NCI-H774 (cell line): ENCODE measurements at places on chromosomes 12 and 14.

DNA sequence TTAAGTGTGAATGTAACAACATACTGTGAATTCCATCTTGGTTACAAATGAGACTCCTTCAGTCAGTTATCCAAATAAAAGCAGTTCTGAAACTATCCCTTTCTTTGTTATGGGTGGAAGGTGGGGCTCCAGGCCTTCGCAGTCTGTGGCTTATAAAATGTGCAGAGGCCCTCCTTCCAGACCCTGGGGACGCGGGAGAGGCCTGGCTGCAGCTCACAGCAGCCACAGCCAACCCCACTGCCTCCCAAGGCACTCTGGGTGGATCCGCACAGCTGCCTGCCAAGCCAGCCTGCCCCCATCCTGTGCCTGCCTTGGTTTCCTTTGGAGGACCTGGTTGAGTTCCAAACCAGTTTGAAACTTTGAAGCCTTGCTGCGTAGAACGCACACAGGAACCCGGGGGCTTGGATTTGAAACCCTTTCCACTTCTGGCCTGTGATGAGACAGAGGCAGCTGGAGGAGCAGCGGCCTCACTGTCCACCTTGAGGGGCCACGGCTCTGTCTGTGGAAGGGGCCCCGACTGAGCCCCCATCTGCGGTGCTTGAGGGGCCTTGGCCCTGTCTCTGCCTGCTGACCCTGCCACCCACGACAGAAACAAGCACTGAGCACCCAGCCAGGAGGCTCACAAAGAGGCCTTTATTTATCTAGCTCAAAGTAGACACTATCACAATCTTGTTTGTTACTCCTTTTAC lies 30.4 kb downstream of the CCNK start:
- no peak for DNase-seq

DNA sequence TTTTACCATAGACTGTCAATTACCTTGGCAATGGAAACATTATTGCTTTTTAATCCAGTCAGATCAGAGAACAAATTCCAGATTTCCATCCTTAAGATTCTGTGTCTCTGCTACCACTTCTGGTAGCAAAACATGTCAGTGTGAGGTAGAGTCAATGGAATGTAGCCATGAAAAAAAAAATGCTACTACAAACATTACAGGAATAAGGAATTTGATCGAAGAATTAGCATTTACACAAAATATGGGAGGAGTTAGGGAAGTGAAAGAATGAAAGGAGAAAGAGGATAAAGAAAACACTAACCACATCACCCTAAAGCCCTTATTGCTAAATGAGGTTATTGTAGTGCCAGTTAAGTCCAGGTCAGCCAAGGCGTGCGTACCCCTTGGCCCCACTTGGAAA lies 9.2 kb downstream of the MED21 start:
- no peak for DNase-seq

DNA sequence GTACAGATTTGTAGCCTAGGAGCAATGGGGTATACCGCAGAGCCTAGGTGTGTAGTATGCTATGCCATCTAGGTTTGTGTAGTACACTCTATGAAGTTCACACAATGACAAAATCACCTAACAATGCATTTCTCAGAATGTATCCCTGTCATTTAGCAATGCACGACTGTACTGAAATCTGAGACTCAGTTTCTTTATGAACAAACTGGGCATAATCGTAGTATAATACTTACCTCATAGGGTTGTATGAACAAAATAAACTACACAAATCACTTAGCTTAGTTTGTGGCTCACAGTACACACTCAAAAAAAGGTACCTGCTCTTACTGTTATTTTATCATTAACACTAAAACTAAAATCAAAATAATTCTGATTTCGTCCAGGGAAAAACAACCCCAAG lies 6.9 kb upstream of the PRKAG1 start:
- DNase-seq: no peak

GRCh38 chr14:95146079-95146771 lies 11.1 kb downstream of the DICER1 start:
- DNase-seq: no peak

GRCh38 chr12:107655281-107656065 lies 30.1 kb upstream of the PWP1 start:
- no peak for DNase-seq

DNA sequence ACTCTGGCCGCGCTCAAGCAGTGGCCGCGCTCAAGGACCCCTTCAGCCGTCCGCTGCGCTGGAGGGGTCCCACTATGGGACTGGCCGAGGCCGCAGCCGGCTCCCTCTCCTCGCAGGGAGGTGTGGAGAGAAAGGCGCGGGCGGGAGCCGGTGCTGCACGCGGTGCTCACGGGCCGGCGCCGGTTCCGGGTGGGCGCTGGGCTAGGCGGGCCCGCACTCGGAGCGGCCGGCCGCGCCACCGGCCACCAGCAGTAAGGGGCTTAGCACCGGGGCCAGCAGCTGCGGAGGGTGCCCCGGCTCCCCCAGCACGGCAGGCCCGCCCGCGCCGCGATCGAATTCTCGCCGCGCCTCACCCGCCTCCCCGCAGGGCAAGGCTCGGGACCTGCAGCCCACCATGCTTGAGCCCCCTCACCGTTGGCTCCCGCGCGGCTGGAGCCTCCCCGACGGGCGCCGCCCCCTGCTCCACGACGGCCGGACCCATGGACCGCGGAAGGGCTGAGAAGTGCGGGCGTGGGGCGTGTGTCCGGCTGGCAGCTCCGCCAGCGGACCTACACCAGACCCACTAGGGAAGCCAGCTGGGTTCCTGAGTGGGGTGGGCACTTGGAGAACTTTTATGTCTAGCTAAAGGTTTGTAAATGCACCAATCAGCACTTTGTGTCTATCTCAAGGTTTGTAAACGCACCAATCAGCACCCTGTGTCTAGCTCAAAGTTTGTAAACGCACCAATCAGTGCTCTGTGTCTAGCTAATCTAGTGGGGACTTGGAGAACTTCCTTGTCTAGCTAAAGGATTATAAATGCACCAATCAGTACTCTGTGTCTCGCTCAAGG lies 49.5 kb downstream of the KLHL28 start:
- DNase-seq: no peak

DNA sequence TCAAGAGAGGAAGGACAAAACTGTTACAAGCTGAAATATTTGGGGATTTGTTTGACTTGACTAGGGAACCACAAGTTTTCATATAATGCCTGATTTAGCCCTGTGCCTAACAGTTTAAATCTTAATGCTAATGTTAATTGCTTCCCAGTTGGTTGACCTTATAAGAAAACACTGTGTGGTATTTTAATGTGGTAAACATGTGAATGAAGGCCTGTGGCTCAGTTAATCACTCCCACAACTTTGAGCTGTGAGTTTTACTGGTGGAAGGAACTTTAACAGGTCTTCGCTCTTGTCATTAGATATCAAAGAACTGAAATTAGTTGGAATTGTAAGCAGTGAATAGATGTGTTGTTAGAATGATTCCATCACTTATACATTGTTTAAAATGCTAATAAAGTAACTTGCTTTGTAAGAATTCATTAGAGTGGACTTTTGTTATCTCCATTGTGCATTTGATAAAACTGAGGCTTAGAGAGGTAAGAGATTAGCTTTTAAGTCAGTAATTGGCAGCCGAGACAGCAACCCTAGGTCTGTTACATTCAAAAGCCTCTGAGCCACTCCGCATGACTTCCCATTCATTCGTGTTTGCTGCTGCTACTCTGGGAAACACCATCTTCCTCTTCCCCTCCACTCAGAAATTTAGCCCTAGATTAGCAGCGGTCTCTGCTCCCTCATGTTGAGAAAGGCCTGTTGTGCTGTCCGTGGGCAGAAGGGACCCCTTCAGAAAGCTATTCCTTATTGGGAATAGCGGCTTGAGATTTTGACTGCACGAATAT lies 1.0 kb upstream of the TBK1 start:
- DNase-seq: peak; percentile 28

- DNase-seq: no peak
These were observed 3.6 kb downstream of the FOXA1 start for GRCh38 chr14:37591311-37591940.

DNA sequence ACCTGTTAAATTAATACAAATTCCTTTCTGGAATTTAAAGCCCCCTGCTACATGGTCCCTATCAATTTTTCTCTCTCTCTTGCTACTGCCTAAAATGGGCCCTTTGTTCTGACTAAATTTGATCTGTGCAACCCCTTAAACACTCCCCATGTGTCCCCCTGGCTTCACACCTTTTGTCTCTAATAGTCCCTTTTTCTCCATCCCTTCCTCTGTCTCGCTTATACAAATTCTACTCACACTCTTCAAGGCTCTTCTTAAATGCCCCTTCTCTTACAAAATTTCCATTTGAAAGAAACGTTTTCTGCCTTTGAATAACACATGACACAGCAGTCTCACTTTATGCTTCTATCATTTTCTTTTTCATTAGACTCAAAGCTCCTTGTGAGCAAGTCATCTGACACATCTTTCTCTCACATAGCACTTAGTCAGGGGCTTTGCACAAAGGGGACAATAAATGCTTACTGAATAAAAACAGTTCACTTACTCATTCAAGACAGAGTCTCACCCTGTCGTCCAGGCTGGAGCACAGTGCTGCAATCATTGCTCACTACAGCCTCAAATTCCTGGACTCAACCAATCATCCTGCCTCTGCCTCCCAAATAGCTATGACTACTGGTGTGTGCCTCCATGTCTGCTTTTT lies 41.5 kb upstream of the NR2C1 start:
- no peak for DNase-seq

GRCh38 chr12:78628491-78629100 lies 236.0 kb upstream of the SYT1 start:
- no peak for DNase-seq

DNA sequence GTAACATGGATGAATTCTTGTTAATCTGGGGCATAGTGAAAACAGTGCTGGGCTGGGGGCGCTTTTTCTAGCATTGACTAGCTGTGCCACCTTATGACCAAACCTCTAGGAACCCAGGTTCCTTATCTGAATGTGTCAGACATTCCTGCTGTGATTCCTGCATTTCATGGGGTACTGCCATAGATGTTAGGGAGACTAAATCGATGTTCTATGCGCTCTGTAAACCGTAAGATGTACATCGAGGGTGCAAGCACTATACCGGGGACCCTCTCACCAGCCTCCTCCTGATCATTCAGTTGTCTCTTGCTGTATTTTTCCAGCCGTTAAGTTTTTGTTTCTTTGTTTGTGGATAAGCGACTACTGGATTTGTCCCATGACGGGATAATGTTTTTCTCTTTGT lies 170.9 kb upstream of the PARP11 start:
- DNase-seq: no peak

DNA sequence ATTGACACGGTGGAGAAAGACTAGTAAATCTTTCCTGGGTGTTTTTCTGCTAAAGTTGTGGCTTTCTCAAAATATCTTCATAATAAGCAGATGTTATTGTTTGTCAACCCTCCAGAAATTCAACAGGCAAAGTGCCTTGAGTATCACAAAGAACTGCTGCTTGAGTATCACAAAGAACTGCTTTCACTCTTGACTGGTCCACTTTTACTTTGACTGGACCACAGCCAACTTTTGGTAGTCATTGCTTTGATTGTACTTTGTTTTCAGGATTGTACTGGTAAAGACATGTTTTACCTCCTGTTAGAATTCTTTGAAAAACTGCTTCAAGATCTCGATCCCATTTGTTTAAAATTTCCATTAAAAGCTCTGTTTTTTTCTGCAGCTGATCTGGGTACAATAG lies 62.6 kb downstream of the PDZRN4 start:
- DNase-seq: no peak

- DNase-seq: no peak
These were observed 169.1 kb downstream of the RBM19 start for GRCh38 chr12:113796852-113797534.

DNA sequence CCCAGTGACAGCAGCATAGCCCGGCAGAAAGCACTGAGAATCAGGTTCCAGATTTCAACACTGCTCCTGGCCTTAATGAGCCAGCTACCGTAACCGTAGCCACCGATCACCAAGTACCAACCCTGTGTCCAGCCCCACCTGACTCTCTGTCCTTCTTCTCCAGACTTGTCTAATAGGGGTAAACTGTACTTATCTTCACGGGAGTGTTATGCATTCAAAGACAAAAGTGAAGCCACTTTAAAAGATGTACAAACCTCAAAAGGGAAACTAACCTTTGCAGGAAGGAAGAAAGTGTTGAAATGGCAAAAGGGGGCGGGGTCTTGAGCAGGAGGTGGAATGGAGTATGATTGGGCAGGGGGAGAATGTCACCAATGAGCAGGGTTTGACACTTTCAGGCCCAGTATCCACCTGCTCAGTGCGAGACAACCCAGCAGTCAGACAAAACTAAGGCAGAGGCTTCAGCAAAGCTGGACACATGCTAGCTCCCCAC lies 226.1 kb downstream of the CHST11 start:
- no peak for DNase-seq

DNA sequence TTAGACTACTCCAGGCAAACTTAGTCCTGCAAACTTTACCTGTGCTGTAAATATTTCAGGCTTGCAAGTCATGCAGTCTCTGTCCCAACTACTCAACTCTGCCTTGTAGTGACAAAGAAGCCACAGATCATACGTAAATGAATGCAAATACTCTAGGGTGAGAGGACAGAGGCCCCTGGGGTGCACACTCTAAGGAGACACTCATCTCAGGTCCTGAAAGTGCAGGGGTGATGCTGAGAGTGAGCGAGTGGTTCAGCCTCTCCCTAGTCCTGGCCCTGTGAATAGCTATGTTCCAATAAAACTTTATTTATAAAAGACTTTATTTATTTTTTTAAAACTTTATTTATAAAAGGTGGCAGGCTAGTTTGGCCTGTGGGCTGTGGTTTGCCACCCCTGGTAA lies 34.9 kb downstream of the HCAR2 start:
- DNase-seq: no peak

DNA sequence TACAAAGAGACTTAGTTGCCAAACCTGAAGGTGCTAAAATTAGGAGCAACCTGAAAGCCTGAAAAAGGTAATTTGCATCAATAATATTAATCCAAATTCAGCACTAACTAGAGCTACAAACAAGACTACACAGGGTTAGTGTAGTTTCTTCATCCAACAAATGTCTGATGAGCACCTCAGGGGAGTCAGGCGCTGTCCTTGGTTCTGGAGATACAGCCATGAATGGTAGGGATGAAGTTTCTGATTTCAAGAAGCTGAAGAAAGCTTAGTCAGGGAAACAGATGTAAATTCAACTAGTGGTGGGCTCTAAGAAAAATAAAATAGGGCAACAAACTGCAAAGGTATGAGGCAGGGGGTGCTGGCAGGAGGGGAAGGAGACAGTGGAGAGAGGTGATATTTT lies 266.3 kb downstream of the GLT1D1 start:
- no peak for DNase-seq

GRCh38 chr12:100331871-100332270 lies 25.0 kb upstream of the SLC17A8 start:
- DNase-seq: no peak

DNA sequence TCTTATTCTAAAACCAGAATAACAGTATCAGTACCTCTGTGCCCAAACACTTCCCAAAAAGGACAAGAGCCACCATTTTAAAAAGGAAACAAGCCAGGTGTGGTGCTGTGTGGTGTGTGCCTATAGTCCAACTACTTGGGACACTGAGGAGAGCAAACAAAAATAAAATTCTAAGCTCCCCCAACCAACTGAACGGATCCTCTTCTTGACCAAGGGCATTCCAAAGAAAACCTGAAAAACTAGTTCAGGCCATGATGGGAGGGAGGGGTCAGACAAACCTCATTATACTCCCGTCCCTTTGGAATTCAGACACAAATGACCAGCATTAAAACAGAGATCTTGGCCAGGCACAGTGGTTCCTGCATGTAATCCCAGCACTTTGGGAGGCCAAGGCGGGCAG lies 20.5 kb downstream of the SLC11A2 start:
- DNase-seq: no peak
